NCI-H1105 treated with DMSO at 0.1 percent for 48 hours (cell line): ENCODE measurements at places on chromosomes 16 and 17.
A peak's percentile ranks its signal among the peaks of the same experiment; 100 is the strongest.

DNA sequence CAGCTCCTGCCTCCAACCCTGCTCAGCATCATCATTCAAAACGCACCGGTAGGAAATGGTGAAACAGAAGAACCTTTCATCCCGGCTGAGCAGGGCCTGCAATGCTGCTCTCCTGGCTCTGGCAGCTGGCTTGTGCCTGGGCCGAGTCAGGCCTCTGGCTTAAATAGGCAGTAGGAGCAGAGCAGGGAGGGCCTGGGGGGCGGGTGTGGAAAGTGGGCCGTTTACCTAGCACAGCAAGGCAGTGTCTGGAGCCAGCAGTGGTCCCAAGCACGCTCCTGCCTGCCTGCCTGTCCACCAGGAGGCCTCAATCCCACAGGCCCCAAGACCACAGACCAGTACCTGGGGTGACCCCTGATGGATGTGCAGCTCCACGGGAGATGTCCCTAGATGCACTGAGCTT, 59.3 kb downstream of the SMPD3 start:
- no peak for DNase-seq

DNA sequence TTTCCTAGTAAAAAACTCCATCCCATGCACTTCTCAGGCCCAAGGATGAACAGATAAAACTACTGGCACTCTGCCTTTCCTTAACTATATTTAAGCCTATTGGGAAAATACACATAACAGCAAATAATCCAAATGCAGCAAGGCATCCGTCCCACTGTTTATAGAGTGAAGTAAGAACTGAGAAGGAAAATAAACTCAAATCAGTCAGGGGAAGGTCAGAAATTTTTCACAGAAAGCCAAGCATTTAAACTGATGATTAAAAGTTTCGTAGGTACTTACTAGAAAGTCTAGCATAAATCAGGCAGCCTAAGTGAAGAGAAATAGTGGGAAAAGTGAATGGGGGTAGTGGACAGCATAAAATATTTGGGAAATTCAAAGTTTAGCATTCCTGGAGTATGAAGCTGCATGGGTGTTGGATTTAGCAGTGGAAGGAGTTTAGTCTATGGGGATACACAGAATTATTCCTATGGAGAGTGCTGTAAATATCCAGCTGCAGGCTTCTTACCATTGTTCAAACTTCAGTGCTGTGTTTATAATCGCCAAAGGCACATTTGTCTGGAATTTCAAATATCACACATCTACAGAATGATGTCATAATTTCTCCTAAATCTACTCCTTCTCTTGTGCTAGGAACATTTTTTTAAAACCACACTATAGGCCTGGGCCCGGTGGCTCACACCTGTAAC, 1131.0 kb upstream of the GOT2 start:
- no peak for DNase-seq

- no peak for DNase-seq
These were observed 76.6 kb downstream of the EFCAB13 start for GRCh38 chr17:47400333-47400732.

GRCh38 chr16:88568710-88569613, 1.2 kb upstream of the ZC3H18 start:
- DNase-seq = no peak

- DNase-seq = peak; percentile 22
These were observed 23.9 kb downstream of the PEMT start for GRCh38 chr17:17567631-17568030.

DNA sequence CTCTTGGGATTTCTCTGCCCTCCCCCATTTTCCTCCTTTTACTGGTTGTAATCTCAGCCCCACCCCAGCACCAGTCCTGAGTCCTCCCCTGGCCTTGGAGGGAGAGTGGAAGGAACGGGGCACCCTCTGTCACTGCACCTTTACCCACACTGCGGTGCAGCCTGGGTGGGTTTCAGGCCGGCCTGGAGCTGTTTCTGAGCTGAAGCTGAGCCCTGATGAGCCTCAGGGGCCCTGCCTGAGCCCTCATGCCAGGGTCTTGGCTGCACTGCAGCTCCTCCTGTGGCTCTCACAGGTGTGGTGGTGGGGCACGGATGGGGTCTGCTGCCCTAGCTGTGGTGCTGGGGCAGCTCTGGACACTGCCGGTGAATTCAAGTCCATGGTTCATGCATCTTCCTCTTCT, 34.5 kb downstream of the RNF213 start:
- no peak for DNase-seq

- DNase-seq = no peak
These were observed 800 bp downstream of the PLEKHH3 start for GRCh38 chr17:42675965-42676423.

GRCh38 chr17:60436676-60437075, 14.4 kb downstream of the CHCT1 start:
- DNase-seq = no peak

DNA sequence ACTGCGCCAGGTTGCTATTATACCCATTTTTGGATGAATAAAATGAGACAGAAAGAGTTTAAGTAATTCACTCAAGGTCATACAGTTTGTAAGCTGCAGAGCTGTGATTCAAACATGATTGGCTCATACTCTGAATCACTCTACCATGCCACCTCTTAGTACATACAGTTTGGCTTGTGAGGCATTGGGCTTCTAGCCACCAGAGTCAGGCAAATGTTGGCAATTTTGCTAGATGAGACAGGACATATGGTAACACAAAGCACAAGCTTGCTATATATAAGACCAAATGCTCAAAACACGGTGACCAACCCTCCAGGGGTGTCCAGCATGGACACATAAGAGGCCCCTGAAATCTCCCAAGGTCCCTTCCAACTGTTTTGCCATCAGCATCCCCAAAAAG, 236.0 kb upstream of the IRX5 start:
- no peak for DNase-seq

GRCh38 chr17:18235743-18236256, 10.4 kb downstream of the LLGL1 start:
- no peak for DNase-seq

DNA sequence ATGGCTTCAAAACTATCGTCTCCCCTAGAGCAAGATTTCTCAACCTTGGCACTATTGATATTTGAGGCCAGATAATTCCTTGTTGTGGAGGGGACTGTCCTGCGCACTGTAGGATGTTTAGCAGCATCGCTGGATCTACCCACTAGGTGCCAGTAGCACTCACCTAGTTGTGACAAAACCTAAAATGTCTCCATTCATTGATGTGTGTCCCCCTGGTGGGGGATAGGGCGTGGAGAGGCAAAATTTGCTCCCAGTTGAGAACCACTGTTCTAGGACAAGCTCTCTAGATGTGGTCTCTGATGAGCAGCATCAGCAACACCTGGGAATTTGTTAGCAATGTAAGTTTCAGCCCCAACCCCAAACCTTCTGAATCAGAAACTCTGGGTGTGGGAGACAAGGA, 259.0 kb downstream of the XYLT1 start:
- peak; percentile 0 for DNase-seq

- DNase-seq = no peak
These were observed 27.0 kb downstream of the RMI2 start for GRCh38 chr16:11372073-11372828.

- DNase-seq = no peak
These were observed 96.4 kb downstream of the PLCG2 start for GRCh38 chr16:81875461-81875860.

DNA sequence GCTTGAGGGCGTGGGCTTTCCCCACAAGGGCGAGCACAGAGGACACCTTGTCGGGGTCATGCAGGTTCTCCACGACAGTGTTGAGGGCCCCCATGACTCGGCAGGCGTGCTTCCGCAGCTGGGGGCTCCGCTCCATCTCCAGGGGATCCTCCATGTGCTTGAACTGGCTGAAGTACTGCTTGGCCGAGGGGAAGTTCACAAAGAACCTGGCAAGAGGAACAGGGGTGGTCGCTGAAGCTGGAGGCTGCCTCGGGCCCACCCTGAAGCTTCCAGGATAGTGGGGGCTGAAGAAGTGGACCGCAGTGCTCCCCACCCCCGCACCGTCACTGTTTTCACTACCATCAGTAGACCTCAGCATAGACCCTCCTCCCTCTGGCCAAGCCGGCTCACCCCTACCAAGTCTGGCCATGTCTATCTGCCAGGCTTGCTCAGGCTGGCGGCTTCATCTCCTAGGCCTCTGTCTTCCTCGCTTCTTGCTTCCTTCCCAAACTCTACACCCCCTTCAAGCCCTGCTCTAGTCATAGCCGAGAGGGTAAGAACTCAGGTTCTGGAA, 5.9 kb downstream of the CYGB start:
- DNase-seq = no peak

DNA sequence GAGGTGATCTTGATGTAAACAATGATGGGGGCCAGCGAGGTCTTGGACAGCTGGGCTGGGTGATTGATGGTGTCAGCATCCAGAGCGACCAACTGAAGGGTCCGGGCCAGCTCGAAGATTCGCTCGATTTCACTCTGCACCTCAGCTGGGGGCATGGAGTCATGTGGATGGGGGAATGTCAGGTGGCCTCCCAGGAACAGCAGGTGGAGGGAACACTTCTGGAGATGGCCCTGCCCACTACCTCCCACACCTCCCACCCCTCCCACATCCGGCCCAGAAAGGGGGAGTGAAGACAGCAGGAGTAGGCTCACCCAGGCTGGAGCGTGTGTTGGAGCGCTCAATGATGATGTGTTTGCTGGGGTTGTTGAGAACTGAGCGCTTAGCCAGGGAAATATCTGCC, 13.7 kb downstream of the CACNB1 start:
- DNase-seq = no peak

DNA sequence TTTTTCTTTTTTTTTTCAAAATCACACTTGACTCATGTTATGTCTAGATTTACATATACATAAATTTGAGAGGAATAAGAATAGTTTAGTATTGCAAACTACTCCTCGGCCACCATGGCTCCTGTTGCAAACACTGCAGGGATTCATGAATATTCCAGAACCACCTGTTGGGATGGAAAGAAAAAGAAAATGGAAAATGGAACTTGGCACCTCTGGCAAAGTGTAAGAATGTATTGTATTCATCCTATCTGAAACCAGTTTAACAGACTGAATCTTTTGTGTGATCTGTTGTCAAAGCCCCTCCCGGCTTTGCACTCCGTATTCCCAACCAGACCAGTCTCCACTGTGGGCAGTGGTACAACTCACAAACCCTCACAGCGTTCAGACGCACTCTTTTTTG, 124.4 kb downstream of the SPECC1 start:
- DNase-seq = no peak

GRCh38 chr17:21041741-21042457, 912 bp downstream of the USP22 start:
- peak; percentile 50 for DNase-seq

- DNase-seq = no peak
These were observed 1.7 kb upstream of the AKTIP start for GRCh38 chr16:53504665-53505064.

DNA sequence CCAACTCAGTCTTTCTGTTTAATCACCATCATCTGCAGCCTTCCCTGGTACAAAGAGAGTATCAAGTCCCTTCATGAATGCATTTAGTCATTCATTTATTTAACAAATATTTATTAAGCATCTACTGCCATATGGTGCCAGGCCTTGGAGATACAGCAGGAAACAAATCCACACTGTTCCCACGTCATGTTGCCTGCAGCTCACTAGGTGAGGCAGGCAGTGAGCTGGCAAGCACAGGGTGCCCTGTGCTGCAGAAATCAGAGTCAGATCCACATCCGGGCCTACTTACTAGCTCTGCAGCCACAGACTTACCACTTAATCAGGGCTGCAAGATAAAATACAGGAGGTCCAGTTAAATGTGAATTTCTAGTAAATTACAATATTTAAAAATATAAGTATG, 38.5 kb upstream of the CES5A start:
- no peak for DNase-seq

DNA sequence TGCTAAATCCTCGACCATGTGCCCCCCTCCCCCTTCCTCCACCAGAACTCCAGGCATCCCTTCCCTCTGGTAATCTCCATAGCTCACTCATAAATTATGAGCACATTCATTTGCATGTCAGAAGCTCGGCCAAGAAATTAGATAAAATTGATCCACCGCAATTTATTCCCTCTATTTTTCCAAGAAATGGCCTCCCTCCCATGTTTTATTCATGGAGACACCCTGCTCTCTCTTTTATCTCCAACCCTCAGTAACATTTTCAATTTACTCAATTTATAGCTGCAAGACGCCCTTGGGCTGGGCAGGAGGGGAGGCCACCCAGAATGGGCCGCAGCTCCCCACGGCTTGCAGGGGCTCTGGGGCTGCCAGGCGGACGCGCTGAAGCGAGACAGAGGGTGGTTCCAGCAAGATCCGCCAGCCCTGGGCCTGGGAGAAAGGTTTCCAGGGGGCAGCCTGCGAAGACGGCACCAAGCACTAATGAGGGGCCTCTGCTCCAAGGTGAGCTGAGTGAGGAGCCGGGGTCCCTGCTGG, 54.7 kb upstream of the ZNF423 start:
- no peak for DNase-seq

DNA sequence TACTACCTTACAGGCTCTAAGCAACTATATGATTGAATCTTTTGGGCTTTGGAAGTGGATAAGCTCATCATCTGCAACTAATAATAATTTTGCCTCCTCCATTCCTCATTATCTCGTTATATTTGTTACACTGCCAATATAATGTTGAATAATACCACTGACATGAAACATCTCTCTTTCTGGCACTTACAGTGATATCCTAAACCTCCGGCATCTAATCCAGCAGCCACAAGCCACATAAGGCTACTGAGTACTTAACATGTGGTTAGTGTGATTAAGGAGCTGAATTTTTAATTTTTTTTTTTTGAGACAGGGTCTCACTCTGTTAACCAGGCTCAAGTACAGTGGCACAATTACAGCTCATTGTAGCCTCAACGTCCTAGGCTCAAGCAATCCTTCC, 9.6 kb downstream of the CDC42EP4 start:
- DNase-seq = no peak

DNA sequence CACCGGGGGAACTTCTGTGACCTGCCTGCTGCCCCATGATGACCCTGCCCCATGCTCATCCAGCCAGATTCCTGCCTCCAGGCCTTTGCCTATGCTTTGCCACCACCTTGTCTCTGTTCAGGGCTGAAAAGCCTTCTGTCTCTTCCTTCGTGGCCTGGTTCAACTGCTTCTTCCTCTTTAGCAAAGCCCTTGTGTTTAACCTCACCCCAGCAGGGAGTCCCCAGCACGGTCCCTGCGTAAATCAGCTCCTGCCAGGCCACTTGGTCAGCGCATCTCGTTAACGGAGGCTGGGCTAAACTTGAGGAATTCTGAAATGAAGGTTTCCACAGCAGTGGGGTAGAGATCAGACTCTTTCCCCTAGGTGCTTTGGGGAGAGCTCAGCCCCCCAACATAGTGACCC, 16.1 kb upstream of the KCNJ12 start:
- no peak for DNase-seq

GRCh38 chr16:74726716-74727115, 26.1 kb upstream of the MLKL start:
- no peak for DNase-seq

GRCh38 chr16:56643080-56643778, 4.8 kb downstream of the MT1A start:
- no peak for DNase-seq

DNA sequence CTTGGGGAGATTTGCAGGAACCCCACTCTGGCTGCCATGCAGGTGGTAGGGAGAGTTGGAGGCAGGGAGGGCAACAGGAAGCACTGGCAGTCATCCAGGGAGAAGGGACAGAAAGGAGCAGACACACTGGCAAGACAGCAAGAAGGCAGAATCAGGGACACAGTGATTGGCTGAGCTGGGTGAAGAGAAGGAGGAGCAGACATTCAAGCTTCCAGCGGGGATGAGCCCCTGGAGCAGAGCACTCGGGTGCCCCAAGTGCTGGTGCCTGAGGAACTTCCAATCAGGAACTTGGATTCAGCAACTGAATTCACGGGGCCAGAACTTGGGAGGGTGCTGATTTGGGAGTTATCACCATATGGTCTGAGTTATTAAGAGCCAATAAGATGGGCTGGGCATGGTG, 6.3 kb upstream of the ITGA3 start:
- peak; percentile 4 for DNase-seq

GRCh38 chr16:11142261-11142630, 113.8 kb downstream of the SOCS1 start:
- no peak for DNase-seq
